ENCODE measurements at places on chromosomes 6 and 20. TPM values are rescaled to one million over a fixed set of nuclear protein-coding genes. Genes with fewer than 3 reads are reported as not detected.

The MED20 gene
- 13.5 TPM for total RNA-seq

The NRSN2 gene
- total RNA-seq, result 31.5 TPM

The RFX6 gene
- not detected for total RNA-seq

The ENPP3 gene
- 0.66 TPM for total RNA-seq

The SEL1L2 gene
- not detected for total RNA-seq

DNA sequence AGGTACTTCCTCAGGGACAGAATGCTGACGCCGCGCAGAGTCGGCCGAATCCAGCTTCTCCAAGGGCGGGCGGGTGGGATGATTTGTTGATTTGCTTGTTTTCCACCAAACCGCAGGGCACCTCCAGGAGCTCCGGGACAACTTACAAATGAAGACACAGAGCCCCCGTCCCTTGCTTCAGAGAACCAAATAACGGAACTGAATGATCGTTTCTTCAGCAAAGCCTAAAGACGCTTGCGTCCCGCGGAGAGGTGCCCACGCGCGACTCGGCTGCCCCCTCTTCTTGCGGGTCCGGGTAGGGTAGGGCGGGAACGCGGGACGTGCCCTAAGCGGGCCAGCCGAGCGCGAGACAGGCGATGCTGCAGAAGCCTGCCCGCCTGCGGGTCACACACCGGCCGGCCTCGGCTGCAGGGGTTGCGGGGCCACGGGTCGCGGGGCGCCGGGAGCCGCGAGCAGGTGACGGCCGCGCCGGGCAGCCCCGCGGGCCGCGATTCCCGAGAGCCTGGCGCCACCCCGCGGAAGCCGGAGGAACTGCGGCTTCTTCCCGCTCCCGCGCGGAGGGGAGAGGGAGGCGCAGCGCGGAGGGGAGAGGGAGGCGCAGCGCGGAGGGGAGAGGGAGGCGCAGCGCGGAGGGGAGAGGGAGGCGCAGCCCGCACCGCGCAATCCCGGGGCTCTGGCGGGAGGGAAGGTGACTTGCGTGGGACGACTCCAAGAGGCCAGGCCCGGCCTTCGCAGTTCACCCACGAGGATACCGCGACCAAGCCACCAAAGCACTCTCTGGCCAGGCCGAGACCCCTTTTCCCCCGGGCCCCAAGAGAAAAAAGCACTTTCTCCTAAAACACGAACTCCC is 7.7 kb upstream of the FOXF2 start:
- peak; percentile 56 for DNase-seq
- H3K4me3 ChIP-seq, result peak overlapping the region; percentile 39

DNA sequence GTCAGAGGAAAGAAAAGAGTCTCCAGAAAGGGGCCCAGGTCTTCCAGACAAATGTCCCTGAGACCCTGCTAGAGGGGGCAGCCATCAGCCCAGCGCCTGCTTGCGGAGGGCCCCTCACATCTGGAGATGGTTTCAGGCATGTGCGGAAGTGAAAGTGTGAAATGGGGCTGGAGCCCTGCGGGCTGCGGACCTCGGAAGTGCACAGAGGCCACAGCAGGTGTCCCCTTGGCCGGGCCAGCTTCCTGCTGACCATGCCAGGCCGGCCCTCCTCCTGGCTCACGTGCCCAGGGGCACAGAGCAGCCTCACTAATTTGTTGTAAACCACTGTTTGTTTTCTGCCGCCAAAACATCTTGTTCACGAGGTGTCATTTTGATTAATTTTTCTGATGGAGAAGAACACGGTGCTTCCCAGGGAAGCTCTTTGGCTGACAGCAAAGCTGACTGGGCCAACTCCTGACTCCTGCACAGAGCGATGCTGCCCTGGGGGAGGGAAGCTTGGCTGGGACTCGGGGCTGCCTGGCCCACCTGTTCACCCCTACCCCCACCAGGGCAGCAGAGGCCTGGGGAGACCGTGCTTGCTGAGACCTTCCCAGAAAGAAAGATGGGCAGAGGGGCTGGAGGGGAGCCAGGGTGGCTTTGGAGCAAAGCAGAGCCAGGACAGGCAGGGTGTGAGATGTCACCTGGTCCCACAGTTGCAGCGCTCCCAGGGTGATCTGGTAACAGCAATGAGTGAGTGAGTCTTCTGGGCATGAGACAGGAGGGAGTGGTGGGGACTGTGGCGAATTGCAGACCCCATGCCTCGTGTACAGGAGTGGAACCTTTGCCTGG is 54.2 kb downstream of the BCAS4 start:
- no peaks in the 10 kb centered on the region for H3K27me3 ChIP-seq
- no peak for DNase-seq
- H3K4me1 ChIP-seq, result peaks cover 15% of the 10 kb centered on the region
- H3K36me3 ChIP-seq, result no peaks in the 10 kb centered on the region
- H3K4me3 ChIP-seq, result no peak overlapping the region

DNA sequence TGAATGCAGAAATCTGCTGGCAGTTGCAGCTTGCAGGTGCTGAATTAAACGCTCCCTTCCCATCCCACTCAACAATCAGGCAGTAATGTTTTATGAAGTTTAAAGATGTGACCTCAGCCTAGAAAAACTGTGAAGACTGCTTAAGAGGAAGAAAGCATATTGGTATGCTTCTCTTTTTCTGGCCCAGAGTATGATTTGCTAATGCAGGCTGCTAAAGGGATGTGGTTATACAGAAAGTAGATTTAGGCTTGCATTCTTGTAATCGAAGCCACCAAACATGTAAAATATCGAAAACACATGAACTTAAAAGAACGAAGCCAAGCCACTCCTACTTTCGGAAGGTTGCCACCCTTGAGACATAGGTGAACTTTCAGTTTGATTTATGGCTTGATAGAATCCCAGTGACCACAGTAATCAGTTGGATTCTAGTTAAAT is 40.7 kb downstream of the MAP3K5 start:
- no peak overlapping the region for H3K4me3 ChIP-seq
- H3K27ac ChIP-seq, result peak overlapping the region; percentile 42
- no peaks in the 10 kb centered on the region for H3K27me3 ChIP-seq
- no peaks in the 10 kb centered on the region for H3K36me3 ChIP-seq
- no peaks in the 10 kb centered on the region for H3K4me1 ChIP-seq

DNA sequence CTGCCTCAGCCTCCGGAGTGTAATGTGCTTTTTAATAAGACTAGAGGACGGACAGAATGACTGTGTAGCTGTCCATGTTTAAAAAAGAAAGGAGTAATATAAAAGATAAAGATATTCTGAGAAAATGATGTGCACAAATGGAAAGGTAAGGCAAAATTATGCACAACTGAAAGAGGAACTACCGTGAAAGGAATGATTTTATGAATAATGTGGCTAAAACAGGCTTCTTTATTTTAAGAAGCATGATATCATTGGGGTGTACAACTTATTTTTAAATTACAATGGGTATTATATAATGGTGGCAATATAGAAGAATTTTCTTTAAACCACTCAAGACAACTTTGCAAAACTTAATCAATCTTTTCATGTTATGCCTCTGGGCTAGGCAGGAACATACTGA is 78.1 kb downstream of the FIG4 start:
- no peaks in the 10 kb centered on the region for H3K4me1 ChIP-seq
- H3K27me3 ChIP-seq, result no peaks in the 10 kb centered on the region
- no peak overlapping the region for H3K27ac ChIP-seq
- H3K4me3 ChIP-seq, result no peak overlapping the region
- no peaks in the 10 kb centered on the region for H3K36me3 ChIP-seq

- peak overlapping the region; percentile 10 for H3K4me3 ChIP-seq
- H3K27me3 ChIP-seq, result no peaks in the 10 kb centered on the region
- peaks cover 9% of the 10 kb centered on the region for H3K4me1 ChIP-seq
- no peak for DNase-seq
Measured at GRCh38 chr6:135880066-135880972, 28.8 kb downstream of the PDE7B start.

DNA sequence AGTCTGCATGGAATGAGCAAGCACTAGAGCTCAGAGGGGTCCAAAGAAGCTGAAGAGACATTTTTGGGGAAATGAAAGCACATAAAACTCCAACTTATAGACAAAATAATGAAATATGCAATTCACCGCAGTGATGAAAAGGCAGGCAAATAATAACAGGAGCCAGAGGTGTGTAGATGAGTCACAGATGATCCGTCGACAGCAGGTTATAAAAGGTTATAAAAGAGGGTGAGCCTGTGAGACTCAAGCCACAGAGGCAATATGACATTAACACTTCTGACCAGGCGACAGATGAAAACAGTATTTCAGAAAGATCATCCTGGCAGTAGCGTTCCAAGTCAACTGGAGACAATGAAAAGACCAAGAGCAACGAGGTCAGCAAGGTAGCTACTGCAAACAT is 35.8 kb upstream of the ANKRD60 start:
- H3K36me3 ChIP-seq, result peaks cover 76% of the 10 kb centered on the region
- no peaks in the 10 kb centered on the region for H3K27me3 ChIP-seq
- H3K4me3 ChIP-seq, result no peak overlapping the region
- no peaks in the 10 kb centered on the region for H3K4me1 ChIP-seq
- no peak overlapping the region for H3K27ac ChIP-seq
- no peak for DNase-seq

Data from tibial nerve (tissue), 4 donors.